ENCODE measurements at places on chromosomes 2 and 18. TPM values are rescaled to one million over a fixed set of nuclear protein-coding genes. Genes with fewer than 3 reads are reported as not detected.

RAD51AP2 gene
- 0.34 TPM for total RNA-seq

SLC4A5 gene
- total RNA-seq: under 0.01 TPM

CYP27C1 gene
- total RNA-seq: 0.36 TPM

CSRNP3 gene
- 0.34 TPM for total RNA-seq

MAP3K19 gene
- not detected for total RNA-seq

B3GNT7 gene
- 1.3 TPM for total RNA-seq

ASIC4 gene
- total RNA-seq: not detected

SNRNP27 gene
- total RNA-seq: 37.9 TPM

FECH gene
- 20.8 TPM for total RNA-seq

TRIM54 gene
- not detected for total RNA-seq

IL36A gene
- 1.0 TPM for total RNA-seq

FAM237A gene
- total RNA-seq: not detected

FEV gene
- total RNA-seq: not detected

TTC31 gene
- 6.8 TPM for total RNA-seq

TBC1D8 gene
- total RNA-seq: 32.7 TPM

IL1R1 gene
- 22.9 TPM for total RNA-seq

RTP5 gene
- not detected for total RNA-seq

Measured in nasal cavity respiratory epithelium epithelial cell of viscerocranial mucosa (primary cell).